ENCODE measurements at places on chromosomes 1 and 21.

- no peak for DNase-seq
Measured at GRCh38 chr1:215888159-215888558, 321.1 kb downstream of the KCTD3 start.

DNA sequence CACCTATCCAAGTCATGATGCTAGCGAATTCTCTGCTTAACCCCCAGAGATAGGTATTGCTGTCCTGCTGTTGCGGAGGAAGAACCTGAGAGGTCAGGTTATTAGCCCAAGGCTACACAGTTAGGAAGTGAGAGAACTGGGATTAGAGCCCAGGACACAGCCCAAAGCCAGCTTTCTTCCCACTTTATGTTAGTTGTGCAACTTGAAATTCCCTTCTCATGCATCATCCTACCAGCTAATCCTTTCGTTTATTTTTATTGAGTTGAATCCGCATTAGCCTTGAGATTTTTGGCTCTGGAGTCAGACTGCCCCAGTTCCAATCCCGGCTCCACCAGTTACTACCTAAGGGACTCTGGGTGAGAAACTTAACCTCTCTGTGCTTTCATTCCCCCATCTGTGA, 65.4 kb downstream of the PLEKHA6 start:
- no peak for DNase-seq

DNA sequence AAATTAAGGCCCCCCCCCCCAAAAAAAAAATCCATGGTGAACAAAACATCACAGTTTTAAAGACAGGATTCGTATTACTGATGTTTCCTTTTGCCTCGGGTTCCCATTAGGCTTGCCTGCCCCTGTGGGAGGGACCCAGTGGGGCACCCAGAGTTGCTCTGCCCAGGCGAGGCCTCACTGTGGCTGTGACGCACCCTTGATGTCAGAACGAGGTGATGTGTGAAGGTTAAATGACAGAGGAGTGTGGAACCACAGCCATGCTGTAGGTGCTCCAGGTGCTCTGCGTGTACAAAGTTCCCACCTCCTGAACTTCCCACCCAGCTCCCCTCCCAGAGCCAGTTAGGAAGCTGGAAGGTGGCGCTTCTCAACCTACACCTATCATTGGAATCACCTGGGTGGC, 37.9 kb downstream of the GRHL3 start:
- DNase-seq, result no peak

DNA sequence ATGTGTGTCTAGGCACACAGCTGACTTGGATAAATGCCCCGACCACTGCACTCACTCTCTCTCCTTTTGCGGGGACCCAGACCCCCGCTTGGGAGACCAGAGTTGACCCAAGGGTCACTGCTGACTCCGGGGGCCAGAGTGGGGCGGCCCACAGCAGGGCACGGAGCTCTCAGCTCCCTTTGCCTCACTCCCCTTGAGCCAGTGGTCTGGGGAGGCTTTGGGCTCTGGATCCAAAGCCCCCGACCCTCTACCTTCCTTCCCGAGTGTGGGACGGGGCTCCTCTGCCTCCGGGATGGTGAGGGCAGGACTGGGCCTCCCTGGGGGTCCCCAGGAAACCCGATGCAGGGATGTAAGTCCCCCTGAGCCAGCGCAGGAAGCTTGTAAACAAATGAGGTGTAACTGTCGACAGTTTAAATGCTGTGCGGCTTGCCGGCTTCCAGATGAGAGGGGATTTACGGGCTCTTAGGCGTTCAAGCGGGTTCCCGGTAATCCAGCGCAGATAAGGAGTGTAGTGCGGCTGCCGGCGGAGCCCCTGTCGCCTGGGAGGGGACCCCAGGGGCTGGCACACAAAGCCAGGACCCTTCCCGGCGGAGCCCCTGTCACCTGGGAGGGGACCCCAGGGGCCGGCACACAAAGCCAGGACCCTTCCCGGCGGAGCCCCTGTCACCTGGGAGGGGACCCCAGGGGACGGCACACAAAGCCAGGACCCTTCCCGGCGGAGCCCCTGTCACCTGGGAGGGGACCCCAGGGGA, 7.4 kb downstream of the ACTRT2 start:
- DNase-seq, result no peak

DNA sequence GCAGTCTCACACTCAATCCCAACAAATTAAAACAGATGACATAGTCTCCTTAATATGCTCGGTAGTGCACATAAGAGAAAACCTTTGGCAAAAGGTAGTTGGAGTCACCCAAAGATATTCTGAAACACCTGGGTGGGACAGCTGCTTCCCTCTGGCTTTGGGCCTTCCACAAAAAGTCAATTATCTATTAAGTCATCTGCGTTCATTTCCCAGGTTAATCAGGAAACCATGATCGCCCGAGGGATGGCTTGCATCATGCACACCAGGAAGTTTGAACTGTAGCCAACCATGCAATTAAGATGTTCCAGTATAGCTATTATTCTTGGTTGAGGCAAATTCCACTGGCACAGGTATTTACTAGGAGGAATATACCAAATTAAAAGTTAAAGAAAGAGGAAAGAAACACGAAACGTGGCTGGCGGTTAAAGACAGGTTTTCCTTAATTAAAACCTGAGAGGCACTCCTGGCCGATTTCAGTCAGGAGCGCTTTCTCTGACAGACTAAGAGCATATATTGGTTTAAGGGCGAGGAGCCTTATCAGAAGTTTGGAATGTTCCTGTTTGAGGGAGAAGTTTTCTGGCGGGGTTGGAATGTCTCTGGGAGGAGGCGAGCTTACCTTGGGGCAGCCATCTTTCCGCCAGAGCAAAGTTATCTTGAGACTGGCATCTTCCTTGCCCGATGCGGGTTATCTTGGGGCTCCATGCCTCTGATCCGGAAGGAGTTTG, 19.9 kb downstream of the CLDN17 start:
- DNase-seq, result no peak

- no peak for DNase-seq
Measured at GRCh38 chr1:175871647-175872046, 128.3 kb upstream of the TNR start.

Data from activated CD4-positive, alpha-beta T cell treated with anti-CD3 and anti-CD28 coated beads, Interleukin-2, amount 50 U/mL, for 4 hours (primary cell).